ENCODE measurements at places on chromosomes 4 and X.

DNA sequence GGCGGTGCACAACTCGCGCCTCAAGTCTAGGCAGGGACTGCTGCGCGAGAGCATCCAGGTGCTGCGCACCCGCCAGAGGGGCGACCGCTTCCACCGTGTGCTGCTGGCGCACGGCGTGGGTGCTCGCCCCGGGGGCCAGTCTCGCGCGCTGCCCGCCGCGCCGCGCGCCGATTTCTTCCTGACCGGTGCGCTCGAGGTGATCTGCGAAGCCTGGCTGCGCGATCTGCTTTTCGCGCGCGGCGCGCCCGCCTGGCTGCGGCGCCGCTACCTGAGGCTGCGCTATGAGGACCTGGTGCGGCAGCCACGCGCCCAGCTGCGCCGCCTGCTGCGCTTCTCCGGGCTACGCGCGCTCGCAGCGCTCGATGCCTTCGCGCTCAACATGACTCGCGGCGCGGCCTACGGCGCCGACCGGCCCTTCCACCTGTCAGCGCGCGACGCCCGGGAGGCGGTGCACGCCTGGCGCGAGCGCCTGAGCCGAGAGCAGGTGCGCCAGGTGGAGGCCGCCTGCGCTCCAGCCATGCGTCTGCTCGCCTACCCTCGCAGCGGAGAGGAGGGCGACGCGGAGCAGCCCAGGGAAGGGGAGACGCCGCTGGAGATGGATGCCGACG, 1.3 kb downstream of the CHST7 start:
- no peak for DNase-seq

- no peak for DNase-seq
Measured at GRCh38 chr4:101987623-101988243, 197.2 kb downstream of the BANK1 start.

GRCh38 chr4:139642364-139642763, 23.3 kb upstream of the MGST2 start:
- DNase-seq = no peak

GRCh38 chr4:91963486-91963885, 340.3 kb upstream of the GRID2 start:
- no peak for DNase-seq

- DNase-seq = no peak
Measured at GRCh38 chr4:41227902-41228301, 13.6 kb upstream of the APBB2 start.
